ENCODE measurements at places on chromosomes 6 and 20. TPM values are rescaled to one million over a fixed set of nuclear protein-coding genes. Genes with fewer than 3 reads are reported as not detected.

The OR12D3 gene
- not detected for polyA plus RNA-seq

- no peak for DNase-seq
These were observed 1.2 kb upstream of the RBM38 start for GRCh38 chr20:57389695-57390603.

DNA sequence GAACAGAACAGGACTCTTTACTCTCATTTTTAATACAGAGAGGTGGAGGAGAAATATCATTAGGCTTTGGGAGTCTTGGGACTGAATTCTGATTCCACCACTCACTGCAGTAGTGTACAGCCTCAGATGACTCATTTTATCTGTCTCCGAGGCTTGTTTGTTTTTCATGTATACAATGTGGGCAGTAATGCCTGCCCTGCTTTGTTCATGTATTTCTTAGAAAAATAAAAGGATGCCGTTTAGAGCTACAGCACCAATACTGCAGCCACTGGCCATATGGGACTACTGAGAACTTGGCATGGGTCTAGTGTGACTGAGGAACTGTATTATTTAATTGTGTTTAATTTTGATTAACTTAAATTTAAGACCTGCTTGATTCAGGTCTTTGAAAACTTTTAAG is 41.2 kb upstream of the JAG1 start:
- DNase-seq, result no peak

- no peak for DNase-seq
These were observed 19.0 kb upstream of the TRDN start for GRCh38 chr6:123655521-123656306.

DNA sequence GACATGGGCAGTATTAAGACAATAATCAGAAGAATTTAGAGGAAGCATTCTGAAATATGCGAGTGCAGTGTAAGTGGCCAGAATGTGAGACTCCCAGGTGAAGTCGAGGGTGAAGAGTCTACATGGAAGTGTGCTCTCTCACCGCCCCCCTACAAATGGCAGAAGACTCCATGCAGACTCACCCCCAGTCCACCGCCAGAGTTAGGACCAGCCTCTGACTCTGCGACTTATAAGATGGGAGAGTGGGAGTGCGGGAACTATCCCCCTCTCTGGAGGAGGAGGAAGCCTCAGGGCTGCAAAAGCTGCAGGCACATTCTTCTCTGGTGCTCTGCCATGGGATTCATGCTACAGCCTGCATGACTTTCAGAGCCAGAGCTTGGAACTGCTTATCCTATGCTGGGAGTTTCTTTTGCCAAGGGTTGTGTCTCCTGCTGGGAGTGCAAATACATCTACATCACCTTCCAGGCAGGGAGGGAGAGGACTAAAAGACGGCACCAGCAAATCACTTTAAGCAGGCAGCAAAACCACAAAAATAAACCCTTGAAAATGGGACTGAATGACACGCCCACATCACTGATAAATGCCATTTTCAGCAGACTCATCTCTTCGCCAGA is 206.7 kb upstream of the SULF2 start:
- DNase-seq, result no peak

GRCh38 chr20:227439-228105 is 514 bp downstream of the DEFB129 start:
- no peak for DNase-seq

GRCh38 chr20:37393863-37394542 is 48.1 kb downstream of the SRC start:
- no peak for DNase-seq

DNA sequence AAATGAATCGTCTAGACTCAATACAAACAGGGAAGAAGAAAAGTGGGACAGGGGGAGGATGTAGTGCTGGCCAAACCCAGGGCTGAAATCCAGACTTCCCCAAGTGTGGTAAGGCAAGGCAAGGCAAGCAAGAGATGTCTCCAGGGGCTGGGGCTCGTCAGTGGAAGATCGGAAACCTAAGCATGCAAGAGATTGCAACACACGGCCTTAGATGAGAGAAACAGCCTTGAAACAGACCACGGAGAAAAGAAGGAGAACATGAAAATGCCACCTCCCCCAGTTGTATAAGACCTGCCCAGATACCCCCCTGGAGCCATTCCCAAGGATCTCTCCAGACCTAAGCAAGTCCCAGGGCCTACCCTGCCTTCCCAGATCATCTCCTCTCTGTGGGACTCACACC is 20.0 kb downstream of the VEGFA start:
- DNase-seq, result no peak

All from urinary bladder (tissue), 4 donors.